T-helper 1 cell (primary cell): ENCODE measurements at places on chromosomes 4 and X.

DNA sequence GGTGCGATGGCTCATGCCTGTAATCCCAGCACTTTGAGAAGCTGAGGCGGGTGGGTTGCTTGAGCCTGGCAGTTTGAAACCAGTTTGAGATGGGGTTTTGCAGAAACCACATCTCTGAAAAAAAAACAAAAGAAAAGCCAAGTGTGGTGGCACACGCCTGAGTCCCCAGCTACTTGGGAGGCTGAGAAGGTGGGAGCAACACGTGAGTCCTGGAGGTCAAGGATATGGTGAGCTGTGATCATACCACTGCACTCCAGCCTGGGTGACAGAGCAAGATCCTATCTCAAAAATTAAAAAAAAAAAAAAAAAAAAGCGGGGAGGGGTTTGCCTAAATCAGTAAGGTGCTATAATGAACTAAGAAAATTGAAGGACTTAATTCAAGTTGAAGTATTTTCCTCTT is 58.2 kb upstream of the TBC1D14 start:
- DNase-seq = no peak

- DNase-seq = no peak
Measured at GRCh38 chr4:123477711-123478209, 81.2 kb downstream of the SPRY1 start.

DNA sequence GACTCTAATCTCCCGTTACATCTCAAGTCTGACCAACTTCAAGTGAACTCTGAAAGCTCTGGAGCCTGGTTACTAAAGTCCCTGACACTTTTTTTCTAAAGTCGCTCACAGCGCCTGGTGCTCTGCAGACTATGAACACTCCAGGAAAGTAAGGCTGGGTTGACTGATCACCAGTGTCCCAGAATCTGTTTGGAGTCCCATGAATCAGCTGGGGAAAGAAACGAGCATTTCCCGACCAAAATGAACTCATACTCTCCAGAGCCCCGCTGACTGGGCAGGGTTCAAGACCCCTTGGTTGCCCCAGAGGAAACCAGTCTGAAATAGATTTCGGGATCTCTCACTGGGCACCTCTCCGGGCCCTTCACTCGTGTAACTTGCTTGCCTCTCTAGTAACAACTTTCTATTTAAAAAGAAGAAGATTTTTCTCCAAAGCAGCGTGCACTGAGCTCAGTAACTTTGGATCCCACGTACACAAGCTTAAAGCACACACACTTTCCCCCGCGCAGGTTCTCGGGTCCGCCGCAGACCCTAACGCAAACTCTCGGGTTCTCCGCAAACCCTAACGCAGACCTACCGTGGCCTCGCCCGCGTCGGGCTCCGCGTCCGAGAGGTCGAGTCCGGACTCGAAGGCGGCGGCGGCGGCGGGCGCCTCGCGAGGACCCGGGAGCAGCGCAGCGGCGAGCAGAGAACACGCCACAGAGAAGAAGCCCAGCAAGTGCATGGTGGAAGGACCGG is 964 bp downstream of the VEGFC start:
- DNase-seq = no peak

GRCh38 chrX:34915463-34916225 is 27.0 kb upstream of the FAM47B start:
- DNase-seq = no peak

GRCh38 chr4:80732010-80732409 is 298.5 kb upstream of the BMP3 start:
- DNase-seq = no peak

GRCh38 chrX:23505531-23506303 is 161.6 kb upstream of the PRDX4 start:
- no peak for DNase-seq

- DNase-seq = no peak
Measured at GRCh38 chrX:63350465-63350877, 661 bp downstream of the SPIN4 start.

DNA sequence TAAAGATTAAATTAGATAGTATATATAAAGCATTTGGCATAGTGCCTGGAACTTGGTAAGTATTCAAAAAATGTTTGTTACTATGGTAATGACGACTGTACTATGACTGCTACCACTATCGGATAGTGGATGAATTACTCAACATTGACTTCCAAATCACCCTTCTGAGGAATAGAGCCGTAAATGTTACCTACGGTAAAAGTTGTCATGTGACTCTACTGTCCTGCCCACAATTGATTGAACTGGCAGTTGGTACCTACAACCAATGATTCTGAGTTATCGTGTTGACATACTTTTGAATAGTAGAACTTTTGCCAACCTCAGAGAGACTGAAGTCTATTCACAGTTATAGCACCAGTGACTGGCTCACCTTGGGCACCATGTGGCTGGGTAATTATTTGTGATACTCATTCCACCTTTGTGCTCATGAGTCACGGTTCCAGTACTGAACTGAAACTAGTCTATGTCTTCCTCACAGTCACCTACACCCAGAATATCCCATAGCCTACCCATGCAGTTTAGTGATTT is 185.5 kb upstream of the PITX2 start:
- DNase-seq = no peak

DNA sequence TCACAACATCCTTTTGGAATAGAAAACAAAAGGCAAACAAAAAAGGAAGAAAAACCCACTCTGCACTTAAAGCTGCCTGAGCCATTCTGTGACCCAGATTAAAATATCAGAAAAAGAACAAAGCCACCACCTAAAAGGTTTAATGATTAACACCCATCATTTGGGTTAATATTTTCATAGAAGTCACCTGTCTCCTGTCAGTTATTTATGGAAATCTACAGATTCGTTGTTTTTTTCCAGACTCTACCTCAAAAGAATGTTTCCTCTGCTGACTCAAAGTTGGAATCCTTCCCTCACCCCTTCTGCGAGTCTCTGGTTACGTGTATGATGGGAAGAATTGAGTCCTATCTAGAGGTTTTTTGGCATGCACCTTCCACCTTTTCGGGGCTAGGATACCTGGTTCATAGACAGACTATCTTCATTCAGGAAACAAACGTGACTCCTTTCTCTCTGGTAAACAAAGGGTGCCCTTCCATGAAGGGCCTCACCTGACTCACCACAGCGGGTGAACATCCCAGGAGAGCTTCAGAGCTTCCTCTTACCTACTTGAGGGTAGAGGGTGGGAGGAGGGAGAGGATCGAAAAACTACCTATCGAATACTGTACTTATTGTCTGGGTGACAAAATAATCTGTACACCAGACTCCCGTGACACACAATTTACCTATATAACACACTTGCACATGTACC is 19.6 kb upstream of the CA5B start:
- DNase-seq = no peak

GRCh38 chrX:118528071-118528737 is 32.6 kb downstream of the DOCK11 start:
- peak; percentile 76 for DNase-seq

DNA sequence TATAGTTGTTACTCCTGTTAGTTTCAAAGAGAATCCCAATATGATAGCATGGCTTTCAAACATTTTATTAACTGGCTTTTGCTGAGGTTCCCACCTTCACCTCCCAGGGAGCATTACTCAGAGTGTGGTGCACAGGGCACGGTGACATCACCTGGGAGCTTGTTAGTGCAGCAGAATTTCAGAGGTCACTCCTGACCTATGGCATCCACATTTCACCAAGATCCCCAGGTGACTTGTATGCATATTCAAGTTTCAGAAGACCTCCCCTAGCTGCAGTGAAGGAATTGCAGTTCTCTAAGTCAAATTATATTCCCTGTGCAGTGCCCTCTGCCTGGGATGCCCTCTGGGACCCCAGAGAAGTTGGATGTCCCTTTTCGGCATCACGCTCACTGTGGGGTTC is 29.7 kb upstream of the LNX1 start:
- DNase-seq = no peak
